ENCODE measurements at places on chromosomes 12 and 14.

- DNase-seq = no peak
Measured at GRCh38 chr14:75654127-75654732, 6.4 kb downstream of the ERG28 start.

DNA sequence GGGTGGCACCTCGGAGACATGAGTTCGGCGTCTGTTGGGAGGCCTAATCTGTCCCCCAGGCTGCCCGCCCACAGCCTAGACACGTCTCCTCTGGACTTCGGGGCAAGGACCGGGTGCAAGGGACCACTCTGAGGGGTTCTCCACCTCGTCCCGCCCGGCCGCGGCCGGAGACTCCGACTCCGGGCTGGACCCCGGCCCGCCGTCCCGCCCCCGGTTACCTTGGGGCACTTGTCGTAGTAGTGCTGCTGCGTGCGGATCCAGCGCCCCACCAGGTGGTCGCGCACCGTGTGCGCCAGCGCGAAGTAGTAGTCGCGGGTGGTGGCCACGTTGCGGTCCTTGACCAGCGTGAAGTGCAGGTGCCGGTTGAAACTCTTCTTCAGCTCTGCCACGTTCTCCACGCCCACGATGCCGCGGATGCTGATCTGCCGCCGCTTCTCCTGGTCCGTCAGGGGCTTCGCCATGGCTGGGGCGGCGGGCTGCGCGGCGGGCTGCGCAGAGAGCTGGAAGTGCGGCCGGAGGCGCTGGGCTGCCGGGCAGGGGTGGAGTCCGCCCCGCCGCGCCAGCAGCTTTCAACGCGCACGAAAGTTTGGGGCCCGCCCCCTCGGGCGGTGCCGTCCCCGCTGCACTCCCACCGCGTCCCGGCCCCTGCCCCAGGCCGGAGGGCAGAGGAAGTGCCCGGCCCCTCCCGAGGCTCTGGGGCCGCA, at the start of gene PYGL:
PYGL (minus strand) TSS at position 541 of the 704 bp plus-strand sequence; CDS start at position 461, 80 bp downstream.
- DNase-seq = no peak

DNA sequence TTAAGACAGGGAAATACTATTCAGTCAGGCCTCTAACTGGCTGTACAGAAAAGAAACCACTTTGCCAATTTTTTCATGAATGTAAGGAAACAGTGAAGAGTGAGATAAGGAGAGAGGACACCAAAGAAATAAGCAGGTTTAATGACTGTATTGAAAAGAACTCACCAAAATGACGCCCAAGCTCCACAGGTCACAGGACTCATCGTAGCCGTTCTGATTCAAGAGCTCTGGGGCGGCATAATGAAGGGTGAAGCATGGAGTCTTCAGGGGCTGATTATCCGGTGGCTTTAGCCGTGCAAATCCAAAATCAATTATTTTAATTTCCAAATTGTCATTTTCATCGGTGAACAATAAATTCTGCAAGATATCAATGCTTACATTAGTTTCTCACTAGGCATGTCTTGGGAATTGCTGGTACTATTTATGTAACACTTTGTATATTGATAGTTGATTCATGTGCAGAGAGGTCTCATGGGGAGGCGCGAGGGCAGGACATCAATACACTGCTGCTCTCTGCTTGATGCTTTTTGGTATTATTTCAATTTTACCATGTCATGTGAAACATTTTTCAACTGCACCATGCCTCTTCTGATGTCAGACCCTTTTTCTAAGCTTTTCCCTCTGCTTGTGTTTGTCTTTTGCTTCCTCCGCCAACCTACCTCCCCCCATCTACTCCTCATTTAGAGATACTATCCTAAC, 74.2 kb upstream of the TTC7B start:
- DNase-seq = no peak

- DNase-seq = no peak
Measured at GRCh38 chr14:24785698-24786097, 151.7 kb upstream of the GZMB start.

DNA sequence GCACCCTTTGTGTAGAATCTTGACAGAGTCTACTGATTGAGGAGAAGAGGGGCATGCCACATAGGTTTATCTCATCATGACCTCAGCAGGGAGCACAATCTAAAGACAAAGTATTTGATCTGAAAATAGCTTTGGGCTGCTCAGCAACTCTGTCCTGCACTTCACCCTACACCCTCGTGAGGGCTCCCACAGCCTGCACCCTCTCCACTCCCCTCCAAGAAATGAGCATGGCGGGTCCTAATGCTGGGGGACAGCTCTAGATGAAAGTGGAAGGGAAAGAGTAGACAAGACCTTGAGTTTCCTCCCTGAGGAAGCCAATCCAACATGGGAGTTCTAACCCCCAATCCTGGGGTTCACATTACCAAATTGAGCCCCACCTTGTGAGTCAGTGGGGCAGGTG, 10.7 kb upstream of the KRT5 start:
- DNase-seq = no peak

DNA sequence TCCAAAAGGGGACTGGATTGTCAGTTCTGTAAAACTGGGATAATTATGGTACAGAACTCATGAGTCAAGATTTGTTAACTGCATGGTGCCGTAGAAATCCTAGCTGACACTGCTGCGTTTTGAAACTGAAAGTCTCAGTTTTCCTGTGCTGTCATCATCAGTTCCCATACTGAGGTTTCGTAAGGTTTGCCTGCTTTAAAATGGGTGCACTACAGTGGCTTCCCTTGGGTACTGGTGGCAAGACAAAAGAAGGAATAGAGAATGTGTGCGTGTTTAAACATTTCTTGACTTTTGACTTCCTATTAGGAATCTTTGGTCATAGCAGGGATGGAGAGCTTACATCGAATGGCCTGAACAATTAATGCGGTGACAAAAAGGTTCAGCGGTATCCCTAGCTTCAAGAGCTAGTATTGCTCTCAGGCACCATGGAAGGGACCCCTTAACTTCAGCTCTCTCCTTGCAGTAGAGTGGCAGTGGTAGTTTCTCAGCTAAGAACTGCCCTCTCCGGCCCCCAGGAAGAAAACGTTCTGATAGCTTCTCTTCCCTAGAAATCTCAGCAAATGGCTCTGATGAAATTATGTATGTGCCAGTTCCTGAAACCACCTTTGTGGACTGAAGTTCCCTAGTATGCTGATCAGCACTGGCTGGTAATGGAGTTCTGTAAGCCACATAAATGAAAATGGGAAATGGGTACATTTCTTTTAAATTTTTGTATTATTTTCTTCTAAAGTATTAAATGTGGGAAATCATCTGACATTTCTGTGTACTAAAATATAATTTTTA, 28.9 kb downstream of the ANO6 start:
- no peak for DNase-seq

DNA sequence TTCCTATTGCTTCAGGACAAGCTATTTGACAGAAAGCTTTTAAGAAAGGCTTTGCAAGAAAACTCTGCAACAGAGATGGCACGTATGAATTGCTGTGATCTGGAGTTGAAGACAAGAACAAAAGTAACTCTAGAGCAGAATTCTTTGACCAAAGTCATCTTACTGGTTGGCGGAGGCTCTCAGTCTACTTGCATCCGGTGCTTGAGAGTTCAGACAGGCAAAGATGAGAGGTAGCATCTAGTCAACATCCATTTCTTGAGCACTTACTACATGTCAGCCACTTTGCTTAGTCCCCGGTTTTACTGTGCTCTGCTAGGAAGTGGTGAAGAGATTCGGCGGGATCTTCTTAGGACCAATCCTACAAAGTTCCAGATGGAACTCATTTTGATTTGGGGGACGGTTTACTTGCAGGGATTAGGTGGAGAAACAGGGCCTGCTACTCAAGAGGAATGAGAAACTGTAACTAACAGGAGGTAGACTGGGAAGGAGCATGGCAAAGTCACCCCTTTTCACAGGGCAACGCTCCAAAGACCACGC, 404 bp upstream of the CCDC91 start:
- DNase-seq = no peak

- DNase-seq = no peak
Measured at GRCh38 chr14:60590991-60591414, 58.3 kb downstream of the SIX1 start.

- peak; percentile 14 for DNase-seq
Measured at GRCh38 chr12:71092290-71092689, 65.5 kb downstream of the TSPAN8 start.

- DNase-seq = no peak
Measured at GRCh38 chr12:76881142-76881541, 2.3 kb upstream of the CSRP2 start.

DNA sequence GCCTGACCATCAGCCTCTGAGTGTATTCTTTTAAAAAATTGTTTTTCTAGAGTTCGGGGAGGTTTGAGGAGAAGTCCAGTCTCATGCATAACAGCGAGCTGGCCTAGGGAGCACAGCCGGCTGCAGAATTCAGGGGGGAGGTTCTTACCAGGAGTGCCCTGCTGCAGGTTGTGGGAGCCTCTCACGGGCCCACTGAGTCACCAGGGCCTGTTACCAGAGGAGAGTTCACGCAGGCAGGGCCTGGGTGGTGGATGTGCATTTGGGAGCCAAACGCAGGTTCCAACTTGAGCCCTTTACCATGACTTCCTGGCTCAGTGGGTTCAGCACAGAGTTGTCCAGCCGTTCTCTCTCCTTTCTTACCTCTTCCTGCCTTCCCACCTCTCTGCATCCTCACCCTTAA, 14.4 kb downstream of the CD9 start:
- DNase-seq = no peak

DNA sequence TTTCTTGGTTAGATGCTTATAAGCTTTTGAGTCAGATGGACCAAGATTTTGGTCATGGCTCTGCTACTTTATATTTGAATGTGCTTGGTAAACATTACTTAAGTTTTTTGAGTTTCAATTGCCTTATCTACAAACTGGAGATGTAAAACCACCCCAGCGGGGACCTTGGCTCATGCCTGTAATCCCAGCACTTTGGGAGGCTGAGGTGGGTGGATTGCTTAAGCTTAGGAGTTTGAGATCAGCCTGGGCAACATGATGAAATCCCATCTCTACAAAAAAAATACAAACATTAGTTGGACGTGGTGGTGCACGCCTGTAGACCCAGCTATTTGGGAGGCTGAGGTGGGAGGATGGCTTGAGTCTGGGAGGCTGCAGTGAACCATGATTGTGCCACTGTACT, 11.2 kb downstream of the NECAP1 start:
- DNase-seq = no peak

DNA sequence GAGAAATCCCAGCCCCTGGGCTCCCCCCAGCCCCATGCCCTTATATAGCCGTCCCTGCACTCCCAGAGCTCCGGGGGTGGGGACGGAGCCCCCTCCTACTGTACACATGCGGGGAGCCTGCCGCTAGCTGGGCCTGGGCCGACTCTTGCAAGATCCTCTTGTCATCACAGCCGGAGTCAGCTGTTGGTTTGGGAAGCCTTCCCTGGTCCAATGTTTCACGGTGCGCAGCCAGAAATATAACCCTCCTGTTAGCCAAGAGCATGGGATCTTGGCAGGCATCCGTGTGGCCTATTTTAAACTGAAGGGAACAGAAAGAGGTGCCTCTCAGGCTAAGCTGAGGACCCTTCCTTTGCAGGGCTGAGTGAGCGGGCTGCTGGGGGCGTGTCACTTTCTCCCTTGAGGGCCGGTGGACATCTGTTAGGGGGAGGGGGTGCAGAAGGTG, 175.3 kb downstream of the TSPAN9 start:
- DNase-seq = no peak

DNA sequence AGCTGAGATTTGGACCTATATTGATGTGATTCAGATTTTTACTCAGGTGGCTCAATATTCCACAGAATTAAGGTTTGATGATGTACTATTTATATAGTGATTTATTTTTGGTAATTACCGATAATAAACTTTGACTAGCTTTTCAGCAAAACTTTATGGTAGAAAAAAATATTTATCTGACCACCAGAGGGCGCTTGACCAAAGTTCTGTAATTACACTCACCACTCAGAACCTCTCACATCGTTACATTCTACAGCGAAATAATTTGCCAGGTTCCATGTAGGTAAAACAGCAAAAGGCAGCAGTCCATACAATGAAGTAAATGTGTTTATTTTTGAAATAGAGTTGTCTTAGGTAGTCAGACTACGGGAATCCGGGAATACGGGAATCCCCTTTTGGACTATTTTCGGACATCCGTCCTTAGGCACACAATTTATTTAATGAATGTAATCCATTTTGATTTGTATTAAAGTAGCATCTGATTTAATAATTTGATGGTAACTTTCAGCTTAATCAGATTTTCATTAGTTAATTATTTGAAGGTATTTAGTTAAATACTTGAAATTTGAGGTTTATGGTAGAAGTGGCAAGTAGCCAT, 143.0 kb upstream of the DDHD1 start:
- DNase-seq = no peak
